ENCODE measurements at places on chromosomes 4 and X. TPM values are rescaled to one million over a fixed set of nuclear protein-coding genes. Genes with fewer than 3 reads are reported as not detected.

Gene RPL10
- total RNA-seq: 4,888 TPM

Gene ARHGAP4
- 7.0 TPM for total RNA-seq

Gene C4orf46
- 10.4 TPM for total RNA-seq

Gene USP17L11
- total RNA-seq: not detected

Gene FHDC1
- 3.6 TPM for total RNA-seq

Gene ELMOD2
- total RNA-seq: 19.1 TPM

Gene PAGE4
- not detected for total RNA-seq

Gene SHISA3
- 0.21 TPM for total RNA-seq

Gene RAB39B
- not detected for total RNA-seq

Gene FAM9C
- not detected for total RNA-seq

Gene C4orf36
- 3.5 TPM for total RNA-seq

Gene CD38
- total RNA-seq: 0.07 TPM

Gene FATE1
- total RNA-seq: not detected

Gene C1GALT1C1
- 25.8 TPM for total RNA-seq

Gene DAPP1
- 27.7 TPM for total RNA-seq

Gene KLF8
- total RNA-seq: 6.8 TPM

Gene SLC2A9
- 26.5 TPM for total RNA-seq

Measured in airway epithelial cell (primary cell).